ENCODE measurements at places on chromosomes 7 and 10.

- DNase-seq, result no peak
These were observed 58.4 kb upstream of the EN2 start for GRCh38 chr7:155399577-155399976.

- no peak for DNase-seq
These were observed 5.1 kb upstream of the ZNF503 start for GRCh38 chr10:75406462-75407223.

DNA sequence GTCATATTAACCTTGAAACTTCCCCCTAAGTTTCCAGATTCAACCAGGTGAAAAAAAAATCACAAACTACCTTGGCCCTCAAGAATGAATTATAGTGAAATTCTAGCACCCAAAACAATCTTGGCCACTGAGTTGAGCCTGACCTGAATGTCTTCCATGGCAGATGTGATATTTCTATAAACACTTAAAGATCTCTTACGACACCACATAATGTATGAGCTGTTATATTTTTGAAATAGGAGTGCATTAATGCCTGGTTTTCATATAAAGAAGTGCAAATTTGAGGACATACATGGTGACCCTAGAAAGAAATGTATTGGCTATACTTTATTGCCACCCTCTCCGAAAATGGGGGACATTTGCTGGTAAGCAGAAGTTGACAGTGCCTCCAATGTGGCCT lies 584.1 kb upstream of the KCND2 start:
- no peak for DNase-seq

DNA sequence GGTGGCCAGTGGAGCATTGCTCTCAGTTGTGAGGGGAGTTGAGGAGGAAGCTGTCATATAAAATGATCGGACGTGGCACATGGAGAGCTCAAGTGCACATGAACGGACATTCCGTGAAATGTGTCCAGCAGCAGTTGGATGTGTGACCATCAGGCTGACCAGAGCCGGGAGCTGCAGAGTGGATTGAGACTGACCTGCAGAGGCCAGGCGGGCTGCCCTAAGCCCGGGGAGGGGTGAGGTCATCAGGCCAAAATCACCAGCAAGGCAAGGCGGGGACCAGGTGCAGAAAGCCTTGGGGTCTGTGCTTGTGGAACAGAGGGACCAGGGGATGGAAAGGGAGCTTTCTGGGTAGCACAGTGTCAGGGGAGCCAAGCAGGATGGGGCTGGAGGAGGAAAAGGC lies 279.5 kb downstream of the CELF2 start:
- no peak for DNase-seq

- DNase-seq, result peak; percentile 56
These were observed 16.0 kb downstream of the MYOZ1 start for GRCh38 chr10:73625004-73625883.

DNA sequence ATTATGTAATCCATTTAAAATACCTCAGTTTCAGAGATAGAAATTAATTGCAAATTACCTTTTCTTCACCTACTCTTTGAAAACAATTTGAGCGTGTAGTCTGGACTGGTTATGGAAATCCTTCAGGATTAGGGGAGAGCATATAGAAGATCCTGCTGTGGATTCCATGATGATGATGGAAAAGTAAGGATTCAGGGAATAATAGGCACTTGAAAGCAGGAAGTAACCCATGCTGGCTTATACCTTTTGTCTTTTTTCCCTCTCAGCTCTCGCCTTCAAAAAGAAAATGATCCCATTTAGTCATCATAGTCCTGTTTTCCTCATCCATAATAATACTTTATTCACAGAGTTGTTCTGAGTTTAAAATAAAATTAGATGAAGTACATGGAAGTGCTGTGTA lies 4.4 kb downstream of the HBP1 start:
- no peak for DNase-seq

- no peak for DNase-seq
These were observed 136.8 kb downstream of the C10orf90 start for GRCh38 chr10:126533644-126534043.

- DNase-seq, result no peak
These were observed 172.5 kb upstream of the INSYN2A start for GRCh38 chr10:127368929-127369328.

- peak; percentile 37 for DNase-seq
These were observed 114.8 kb upstream of the LANCL2 start for GRCh38 chr7:55250313-55250712.

- DNase-seq, result no peak
These were observed 11.2 kb upstream of the SMC3 start for GRCh38 chr10:110556296-110556695.

DNA sequence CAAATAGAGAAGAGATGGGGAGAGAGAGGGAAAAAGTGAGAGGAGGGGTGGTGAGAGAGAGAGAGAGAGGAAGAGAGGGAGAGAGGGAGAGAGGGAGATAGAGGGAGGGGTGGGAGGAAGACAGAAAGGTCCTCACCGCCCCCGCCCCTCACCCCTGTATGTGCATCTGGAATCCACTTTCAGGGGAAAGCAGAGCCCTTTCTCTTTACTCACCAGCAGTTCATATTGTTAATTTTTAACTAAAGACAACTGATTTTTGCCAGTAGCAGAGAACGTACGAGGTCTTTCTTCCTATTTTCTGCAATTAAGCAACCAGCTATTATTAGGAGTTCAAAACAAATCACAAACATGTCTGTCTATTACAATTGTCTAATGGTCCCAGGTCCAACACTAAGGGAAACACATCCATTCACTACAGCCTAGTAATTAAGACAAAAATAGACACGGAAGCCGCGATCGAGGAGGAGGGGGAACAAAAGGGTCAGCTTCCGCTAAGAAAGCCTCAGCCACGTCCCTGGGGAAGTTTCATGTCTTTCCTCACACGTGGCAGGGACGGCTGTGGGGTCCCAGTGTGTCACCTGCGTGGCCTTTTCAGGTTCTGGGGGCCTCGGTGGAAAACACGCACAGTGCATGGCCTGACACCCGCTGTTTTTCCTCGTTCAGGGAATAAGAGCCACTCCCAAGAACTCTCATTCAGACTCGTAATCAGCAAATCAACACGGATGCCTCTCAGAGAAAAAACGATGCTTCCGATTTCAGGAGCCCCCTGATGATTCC lies 572.0 kb downstream of the PTPRN2 start:
- DNase-seq, result no peak

DNA sequence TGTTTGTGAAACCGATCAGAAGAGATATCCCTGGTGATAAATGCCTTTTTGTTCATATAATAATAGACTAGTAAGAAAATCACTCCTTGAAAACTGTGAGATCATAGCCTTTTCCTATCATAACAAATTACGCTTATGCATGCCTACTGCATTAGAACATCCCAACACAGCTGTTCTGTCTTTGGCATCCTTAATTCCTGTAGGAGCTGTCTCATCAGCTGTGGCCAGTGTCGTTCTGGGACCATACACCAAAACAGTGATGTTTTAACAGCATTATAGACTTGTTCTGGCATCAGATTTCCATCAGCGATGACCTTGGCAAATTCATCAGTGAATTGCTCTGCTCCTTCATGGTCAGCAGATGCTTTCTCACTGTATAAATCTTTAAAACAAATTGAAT lies 423.6 kb upstream of the LRGUK start:
- DNase-seq, result no peak

GRCh38 chr7:123594813-123595241 lies 6.8 kb upstream of the ASB15 start:
- DNase-seq, result no peak

- DNase-seq, result no peak
These were observed 8.6 kb upstream of the ZNF713 start for GRCh38 chr7:55878691-55879090.

DNA sequence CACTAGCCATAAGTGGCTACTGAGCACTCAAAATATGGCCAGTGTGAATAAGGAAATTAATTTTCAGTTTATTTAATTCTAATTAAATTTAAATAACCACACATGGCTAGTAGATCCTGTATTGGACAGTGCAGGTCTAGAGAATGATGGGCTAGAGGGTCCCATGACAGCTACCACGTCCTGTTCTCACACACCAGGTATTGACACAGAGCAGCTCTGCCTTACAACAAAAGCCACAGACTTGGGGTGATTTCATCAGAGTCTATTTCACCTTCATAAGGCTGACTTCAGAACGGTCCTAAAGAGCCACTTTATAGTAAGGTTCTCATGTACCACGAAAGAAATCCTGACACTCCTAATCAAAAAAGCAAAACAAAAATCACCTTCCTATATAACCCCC lies 111.3 kb downstream of the UBE2H start:
- no peak for DNase-seq

GRCh38 chr10:114749014-114749413 lies 72.6 kb upstream of the FHIP2A start:
- DNase-seq, result no peak

GRCh38 chr10:113967126-113967525 lies 76.5 kb upstream of the ADRB1 start:
- no peak for DNase-seq

DNA sequence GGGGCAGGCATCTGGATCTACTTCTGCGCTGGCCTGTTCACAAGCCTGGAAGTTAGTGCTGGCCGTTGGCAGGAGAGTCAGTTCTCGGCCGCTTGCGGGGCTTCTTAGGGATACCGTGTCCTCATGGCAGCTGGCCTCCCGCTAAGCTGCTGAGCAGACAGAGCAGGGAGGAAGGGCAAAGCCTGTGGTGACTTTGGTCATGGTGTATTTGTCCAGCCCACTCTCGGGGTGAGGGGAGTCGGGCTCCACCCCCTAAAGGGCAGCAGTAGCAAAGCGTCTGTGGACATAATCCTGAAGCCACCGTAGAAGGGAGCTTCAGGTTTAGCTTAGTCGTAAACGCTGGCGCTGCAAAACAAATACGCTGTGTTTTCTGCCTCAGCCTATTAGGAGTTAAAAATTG lies 12.2 kb downstream of the UBE3C start:
- DNase-seq, result no peak

DNA sequence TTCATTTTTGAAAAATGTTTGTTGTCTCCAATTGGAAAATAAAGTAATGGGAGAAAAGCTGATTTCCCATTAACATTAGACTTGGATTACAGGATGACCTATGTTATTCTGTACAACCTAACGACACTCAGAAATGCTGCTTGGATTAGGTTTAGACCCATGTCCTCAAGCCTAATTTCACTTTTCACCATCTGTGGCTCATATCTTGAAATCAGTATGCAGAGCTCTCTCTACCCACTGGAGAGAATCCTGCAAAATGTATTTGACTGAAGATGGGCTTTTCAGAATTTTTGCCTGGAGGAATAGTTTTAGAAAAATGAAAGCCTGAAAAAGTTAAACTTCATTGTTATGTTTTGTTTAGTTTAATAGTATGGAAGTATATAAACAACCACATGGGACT lies 63.8 kb downstream of the SLC13A1 start:
- DNase-seq, result no peak

DNA sequence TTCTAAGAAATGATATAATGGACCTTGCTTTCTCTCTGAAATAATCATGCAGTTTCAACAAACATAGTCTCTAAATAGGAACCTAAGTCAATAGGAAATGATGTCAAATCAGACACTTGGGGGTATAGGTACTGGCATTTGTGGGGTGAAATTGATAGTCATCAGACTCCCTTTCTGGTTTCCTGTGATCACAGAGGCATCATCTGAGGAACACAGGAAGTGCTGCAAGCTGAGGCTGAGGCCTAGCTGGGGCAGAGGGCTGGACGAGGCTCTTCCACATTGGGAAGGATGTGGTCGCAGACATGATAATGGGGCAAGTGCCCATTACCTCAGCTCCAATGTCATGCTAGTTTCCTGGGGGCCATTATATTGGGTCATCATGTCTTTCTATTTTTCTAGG lies 33.5 kb upstream of the TARP start:
- no peak for DNase-seq

GRCh38 chr10:43260117-43260761 lies 6.6 kb downstream of the RASGEF1A start:
- no peak for DNase-seq

DNA sequence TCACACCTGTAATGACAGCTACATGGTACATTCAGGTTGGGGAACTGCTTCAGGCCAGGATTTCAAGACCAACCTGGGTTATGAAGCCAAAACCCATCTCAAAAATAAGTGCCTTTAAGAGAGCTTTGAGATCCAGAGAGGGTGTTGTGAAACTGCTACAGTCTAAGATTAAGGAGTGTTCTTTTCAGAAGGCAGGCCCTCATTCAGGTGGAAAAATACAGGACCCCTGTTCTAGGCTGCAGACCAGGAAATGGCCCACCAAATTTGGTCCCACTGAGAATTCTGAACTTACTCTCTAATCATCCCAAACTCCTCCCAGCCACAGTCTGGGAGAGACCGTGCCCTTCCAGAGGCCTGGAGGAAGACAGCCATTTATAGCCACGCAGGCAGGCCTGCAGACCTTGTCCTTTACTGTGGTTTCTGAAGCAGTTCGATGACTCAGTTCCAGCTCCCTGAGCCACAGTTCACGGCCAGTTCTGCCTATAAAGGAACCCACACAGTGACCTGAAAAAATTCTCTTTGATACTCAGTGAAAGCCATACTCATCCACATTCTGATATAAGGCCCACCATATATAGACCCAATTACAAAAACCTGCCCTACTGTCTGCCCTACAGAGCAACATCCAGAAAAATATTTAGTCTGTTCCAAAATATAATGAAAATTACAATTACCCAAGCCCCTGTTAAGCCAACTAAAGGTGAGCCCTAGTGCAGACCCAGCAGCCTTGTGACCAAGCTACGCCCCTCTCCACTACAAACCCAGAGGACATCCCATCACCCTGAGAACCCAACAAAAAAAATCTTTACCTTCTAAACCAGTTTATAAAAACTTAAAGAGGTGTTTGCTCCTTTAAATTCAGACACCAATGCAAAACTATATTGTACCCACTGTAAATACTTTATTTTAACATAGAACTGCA lies 21.2 kb downstream of the ZNF680 start:
- DNase-seq, result peak; percentile 55

DNA sequence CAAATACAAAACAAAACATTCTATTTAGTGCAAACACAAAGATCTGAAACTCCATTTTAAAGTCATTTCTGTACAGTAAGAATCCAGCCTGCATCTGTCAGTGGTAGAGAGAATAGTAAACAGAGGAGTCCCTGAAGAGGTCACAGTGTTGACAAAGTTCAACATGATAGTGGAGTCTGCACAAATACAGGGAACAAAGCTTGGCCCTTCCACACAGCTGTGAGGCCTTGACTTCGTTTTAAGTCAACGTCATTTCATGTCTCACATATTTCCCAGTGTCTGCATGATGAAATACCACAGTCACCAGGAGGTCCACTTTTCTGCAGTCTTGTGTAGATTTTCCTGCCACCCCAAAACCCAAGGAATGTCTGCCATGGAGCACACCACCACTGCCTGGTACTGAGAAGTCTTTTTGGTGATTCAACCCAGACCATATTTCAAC lies 33.0 kb downstream of the CYP26A1 start:
- DNase-seq, result no peak

- no peak for DNase-seq
These were observed 127.2 kb upstream of the SLC25A13 start for GRCh38 chr7:96449094-96449493.

DNA sequence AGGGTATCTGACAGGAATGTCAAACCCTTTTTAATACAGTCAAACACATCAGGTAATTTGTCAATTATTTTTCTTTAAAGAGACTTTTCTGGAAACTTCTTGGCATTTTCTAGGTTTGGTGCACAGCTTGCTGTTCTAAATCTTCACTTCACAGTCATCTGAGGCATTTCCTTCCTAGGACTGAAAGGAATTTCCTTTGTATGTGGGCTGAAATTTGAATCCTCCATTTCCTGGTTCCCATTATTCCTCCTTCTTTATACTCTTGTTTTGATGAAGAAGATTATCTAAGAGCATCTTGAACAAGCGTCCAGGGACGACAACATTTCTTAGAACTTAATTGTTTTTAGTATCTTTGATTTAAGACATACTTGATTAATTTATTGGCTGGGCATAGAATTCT lies 24.9 kb downstream of the CALD1 start:
- no peak for DNase-seq

GRCh38 chr7:81499262-81500116 lies 270.4 kb downstream of the HGF start:
- DNase-seq, result peak; percentile 81

All from Caki2 (cell line).